ENCODE measurements at places on chromosomes 6 and 20.

- no peak for DNase-seq
These were observed 28.7 kb upstream of the ECI2 start for GRCh38 chr6:4164117-4164442.

GRCh38 chr6:135195522-135195921, 14.4 kb downstream of the MYB start:
- DNase-seq, result no peak

GRCh38 chr20:63734946-63735858, 1.3 kb upstream of the LIME1 start:
- no peak for DNase-seq

- no peak for DNase-seq
These were observed 124.0 kb downstream of the OGFRL1 start for GRCh38 chr6:71412559-71413140.

DNA sequence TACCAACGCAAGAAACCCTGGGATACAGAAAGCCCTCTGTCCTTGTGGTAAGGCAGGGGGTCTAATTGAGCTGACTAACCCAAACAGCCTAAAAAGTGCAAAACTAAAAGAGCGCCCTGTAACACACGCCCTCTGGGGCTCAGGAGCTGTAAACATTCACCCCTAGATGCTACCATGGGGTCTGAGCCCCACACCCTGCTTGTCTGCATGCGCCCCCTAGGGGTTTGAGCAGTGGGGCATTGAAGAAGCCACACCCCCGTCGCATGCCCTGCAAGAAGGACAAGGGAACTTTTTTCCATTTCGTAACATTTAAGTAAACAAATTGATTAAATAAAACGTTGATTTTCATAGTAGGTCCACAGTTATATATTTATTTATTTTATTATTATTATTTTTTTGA, 616.9 kb upstream of the MAN1A1 start:
- no peak for DNase-seq

- DNase-seq, result peak; percentile 98
These were observed 136.7 kb downstream of the HFE start for GRCh38 chr6:26223650-26224546.

Data from fibroblast of lung (primary cell).